ENCODE measurements at places on chromosomes 4 and X.

GRCh38 chr4:124640022-124640730, 72.4 kb downstream of the ANKRD50 start:
- no peak for DNase-seq

DNA sequence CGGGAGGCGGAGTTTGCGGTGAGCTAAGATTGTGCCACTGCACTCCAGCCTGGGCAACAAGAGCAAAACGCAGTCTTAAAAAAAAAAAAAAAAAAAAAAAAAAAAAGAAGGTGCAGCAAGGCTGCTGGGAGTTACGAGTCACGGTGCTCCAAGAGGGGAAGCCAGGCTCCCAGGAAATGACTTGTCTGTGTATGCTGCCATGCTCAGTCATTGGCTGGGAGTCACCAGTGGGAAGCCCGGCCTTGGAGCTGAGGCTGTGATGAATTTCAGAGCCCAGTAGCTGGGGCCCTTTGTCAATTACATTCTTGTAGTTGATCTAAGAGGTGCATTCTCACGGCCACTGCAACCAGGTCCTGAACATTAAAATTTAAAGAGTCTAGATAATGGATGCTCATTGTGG, 1105.1 kb upstream of the TENM3 start:
- no peak for DNase-seq

GRCh38 chr4:13267091-13267490, 217.0 kb downstream of the RAB28 start:
- DNase-seq = no peak

DNA sequence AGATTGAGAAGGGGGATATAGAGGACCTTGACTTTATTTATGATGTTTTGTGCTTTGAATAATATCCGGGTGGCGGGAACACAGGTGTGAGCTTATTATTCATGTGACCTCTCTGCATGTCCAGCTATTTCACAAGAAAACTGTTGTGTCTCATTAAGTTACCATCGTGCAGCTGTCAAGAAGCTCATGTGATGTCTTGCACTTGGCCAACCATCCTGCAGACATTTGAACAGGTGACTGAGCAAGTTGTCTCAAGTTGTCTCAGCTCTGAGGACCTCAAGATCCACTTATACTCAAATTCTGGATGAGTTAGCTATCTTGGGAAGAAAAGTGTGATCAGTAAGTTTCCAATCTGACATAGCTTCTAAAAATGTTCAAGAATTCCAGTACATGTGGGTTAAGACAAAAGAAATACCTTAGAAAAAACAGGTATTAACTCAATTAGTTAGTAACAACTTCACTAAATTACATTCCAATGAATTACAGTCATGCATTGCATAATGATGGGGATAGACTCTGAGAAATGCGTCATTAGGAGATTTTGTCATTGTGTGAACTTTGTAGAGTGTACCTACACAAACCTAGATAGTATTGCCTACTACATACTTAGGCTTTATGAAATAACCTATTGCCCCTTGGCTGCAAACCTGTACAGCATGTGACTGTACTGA, 462.2 kb downstream of the INPP4B start:
- no peak for DNase-seq

DNA sequence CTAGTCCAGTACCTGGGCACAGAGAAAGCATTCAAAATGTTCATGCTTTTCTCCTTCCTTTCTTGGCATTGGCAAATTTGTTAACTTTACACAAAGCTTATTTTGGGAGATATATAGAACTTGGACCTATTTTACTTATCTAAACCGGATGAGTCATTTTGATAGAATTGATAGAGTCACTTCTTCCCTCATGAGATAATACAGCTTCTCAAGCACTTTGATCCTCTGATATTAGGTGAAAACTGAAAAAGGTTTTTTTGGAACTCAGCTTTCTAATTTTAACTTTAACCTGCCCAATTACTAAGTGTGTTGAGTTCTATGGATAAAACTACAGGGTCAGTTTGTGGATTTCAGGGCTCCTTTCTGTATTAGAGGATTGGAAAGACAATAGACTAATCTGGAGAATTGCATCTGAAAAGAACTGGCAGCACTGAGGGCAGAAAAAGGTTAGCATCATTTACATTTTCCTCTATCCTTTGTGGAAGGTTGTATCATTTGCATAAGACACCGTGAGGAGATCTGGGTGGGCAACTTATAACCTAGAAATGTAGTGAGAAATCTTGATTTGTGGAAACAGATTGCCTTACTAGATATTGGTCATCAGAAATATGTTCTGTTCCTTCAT, 2.4 kb downstream of the WDR44 start:
- no peak for DNase-seq
